ENCODE measurements at places on chromosomes 2 and 18. TPM values are rescaled to one million over a fixed set of nuclear protein-coding genes. Genes with fewer than 3 reads are reported as not detected.
A peak's percentile ranks its signal among the peaks of the same experiment; 100 is the strongest.

The KCNF1 gene
- not detected for total RNA-seq

The AOX1 gene
- 77.0 TPM for total RNA-seq

The ANKRD53 gene
- 5.7 TPM for total RNA-seq

The IMPACT gene
- total RNA-seq, result 32.7 TPM

DNA sequence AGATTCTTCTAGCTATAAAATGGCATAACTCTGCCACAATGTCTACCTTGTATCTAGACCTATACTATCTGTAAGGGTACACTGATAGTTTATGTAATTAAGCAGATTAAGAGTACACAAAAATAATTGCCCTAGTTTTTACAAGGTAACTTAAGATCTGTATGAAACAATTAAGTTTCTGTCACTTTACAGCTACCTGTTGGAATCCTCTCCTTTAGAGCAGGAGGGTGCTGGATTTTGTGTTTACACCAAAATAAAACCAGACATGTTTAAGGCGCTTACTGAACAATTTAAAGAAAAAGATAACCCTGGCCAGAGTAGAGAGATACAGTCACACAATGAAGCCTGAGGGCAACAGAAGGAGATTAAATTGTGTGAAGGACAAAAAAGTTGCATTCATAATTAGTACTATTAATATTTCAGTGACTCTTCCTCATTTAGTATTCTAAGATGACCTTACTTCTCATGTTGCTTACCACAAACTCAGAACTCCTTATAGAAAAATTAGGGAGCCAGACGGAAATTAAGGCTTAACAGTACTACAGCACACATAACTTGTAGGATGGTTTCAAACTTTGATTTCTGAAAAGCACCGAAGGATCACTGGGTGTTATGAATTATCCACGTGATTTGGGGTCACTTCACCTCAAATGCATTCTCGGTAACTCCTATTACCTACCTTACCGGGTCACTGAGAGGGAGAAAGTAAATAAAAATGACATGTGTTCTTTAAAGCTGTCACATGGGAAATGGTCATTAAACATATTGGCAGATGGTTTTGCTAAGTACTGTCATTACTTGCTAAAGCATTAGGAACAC, 1.0 kb downstream of the DARS1 start:
- DNase-seq, result no peak

DNA sequence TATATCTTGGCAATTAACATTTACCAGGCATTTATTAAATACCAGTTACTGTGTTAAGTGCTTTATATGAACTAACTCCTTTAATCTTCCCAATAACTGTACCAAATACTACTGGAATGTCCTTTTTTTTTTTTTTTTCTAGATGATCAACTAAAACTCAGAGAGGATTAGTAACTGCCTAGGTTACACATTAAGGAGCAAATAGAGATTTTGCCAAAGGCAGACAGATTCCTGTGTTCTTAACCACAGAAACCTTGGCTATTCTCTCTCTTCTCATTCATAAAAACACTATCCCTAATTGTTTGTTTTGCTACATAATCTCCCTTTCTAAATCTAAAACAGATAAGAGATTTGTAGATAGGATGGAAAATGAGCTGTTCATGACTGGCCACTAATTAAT, 13.3 kb downstream of the DHX57 start:
- no peak for DNase-seq

DNA sequence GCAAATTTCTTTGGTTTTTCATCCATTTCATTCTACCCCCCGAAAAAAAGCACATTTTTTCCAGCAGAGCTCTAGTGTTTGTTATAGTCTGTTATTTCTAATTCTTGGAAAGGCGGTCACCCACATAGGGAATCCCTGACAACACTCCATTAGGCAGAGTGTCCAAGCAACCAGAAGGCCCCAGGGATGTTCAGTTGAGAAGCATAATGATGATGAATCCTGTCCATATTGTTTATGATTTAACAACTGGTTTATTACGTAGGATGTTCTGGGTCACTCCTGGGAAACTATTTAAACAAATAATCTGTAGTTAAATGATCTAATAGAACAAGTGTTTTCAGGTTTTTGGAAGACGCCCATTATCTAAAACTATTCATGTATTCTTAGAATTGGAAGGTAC, 388.7 kb downstream of the TNS1 start:
- DNase-seq, result no peak

DNA sequence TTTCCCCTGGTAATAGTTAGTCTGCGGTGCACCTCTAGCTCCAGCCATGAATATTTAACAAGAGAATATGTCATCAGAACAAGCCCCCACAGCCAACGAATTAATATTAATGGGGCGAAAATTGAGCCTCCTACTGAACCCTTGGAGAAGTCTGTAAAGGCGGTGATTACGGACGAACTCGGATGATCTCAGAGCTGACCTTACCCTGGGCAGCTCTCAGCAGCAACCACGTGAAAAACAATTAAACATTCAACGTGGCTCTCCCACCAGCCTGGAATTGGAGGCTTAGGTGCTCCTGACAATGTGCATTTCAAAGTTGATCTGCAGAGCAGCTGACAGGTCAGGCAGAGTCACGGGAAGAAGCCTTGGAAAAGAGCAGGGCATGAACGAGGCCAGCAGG, 407.6 kb upstream of the MYT1L start:
- DNase-seq, result no peak

DNA sequence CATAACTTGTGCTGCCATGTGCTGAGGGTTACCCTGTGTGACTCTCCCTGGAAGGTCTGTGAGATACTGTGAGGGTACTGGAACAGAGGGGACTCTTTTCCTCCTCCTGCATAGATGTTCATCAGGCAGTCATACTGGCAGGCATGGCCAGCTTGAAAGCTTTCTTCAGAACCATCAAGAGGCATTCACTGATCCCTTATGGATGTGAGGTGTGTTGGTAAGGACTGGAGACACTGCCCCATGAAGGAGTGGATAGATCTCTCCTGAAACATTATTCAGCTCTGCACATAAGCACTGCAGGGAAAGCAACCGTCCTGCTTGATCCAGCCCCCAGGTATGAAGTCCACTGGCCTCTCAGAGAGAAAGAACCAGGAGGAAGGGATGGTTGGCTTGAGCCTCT, 176.6 kb upstream of the ARL4C start:
- no peak for DNase-seq

- DNase-seq, result peak; percentile 66
Measured at GRCh38 chr2:85851253-85852151, 37.3 kb downstream of the ST3GAL5 start.

- DNase-seq, result no peak
Measured at GRCh38 chr2:36489281-36489680, 108.7 kb downstream of the FEZ2 start.

- DNase-seq, result no peak
Measured at GRCh38 chr2:192347542-192347941, 152.8 kb upstream of the TMEFF2 start.

GRCh38 chr2:233142355-233142897, 82.3 kb downstream of the INPP5D start:
- no peak for DNase-seq

- no peak for DNase-seq
Measured at GRCh38 chr2:119700866-119701265, 21.9 kb downstream of the TMEM177 start.

DNA sequence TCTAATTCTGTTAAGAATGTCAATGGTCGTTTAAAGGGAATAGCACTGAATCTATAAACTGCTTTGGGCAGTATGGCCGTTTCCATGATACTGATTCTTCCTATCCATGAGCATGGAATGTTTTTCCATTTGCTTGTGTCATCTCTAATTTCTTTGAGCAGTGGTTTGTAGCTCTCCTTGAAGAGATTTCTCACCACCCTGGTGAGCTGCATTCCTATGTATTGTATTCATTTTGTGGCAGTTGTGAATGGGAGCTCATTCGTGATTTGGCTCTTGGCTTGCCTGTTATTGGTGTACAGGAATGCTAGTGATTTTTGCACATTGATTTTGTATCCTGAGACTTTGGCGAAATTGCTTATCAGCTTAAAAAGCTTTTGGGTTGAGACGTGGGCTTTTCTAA, 38.3 kb upstream of the WDR75 start:
- no peak for DNase-seq

DNA sequence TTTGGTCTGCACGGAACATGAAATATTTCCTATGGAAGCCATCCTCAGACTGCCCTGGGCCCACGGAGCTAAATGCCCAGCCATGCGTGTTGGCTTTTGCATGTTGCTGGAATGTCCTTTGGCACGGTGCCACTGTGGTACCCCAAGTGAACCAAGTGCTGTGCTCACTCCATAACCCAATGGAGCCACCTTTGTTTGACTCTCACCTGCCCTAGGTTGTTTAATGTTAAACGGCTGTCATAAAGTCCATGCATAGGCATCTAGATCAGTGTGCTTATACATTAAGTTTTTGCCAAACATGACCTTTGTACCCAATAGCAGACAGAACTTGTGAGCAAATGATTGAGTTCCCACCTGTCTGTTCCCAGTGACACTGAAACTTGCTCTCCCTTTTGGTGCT, 59.9 kb upstream of the TMEM87B start:
- no peak for DNase-seq

Data from ovary (tissue), 10 donors.